ENCODE measurements at places on chromosomes 12 and 14. TPM values are rescaled to one million over a fixed set of nuclear protein-coding genes. Genes with fewer than 3 reads are reported as not detected.

KLHL33 gene
- not detected for total RNA-seq

REM2 gene
- total RNA-seq: not detected

DNA sequence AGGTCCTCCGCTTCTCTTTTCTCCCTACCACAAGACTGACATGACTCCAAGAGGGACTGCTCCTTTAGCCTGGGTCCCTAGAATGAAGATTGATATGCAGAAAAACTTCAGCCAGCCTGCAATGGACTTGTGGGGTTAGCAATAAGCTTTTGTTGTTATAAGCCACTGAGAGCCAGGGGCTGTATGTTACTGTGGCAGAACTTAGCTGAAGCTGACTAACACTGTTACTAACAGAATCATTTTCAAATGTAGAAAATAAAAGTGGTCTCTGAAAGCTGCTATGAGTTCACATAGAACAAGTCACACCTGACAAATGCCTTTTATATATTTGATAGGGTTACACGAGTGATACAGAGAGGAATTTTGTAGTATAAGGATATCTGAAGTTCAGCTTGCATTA is 13.6 kb upstream of the RFLNA start:
- DNase-seq: no peak

DNA sequence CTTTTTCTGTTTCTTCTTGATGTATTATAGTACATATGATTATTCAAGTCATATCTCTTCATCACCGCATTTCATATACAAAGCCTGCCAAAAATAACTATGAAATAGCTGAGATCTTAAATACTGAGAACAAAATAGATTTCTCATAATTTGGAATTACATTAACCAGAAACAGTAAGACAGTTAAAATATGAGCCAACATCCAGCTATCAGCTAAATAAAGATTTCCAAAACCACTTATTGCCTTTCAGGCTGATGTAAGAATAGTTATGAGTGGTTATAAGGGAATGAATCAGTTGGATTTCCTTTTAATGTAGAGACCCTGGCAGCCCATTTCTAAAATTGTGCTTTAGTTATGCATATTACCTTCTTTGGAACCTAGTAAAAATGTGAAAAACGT is 47.4 kb downstream of the TMEM117 start:
- DNase-seq: no peak

ETFBKMT gene
- total RNA-seq: 2.6 TPM

GRCh38 chr12:21642707-21643389 is 14.8 kb downstream of the LDHB start:
- no peak for DNase-seq

LMNTD1 gene
- 0.82 TPM for total RNA-seq

DNA sequence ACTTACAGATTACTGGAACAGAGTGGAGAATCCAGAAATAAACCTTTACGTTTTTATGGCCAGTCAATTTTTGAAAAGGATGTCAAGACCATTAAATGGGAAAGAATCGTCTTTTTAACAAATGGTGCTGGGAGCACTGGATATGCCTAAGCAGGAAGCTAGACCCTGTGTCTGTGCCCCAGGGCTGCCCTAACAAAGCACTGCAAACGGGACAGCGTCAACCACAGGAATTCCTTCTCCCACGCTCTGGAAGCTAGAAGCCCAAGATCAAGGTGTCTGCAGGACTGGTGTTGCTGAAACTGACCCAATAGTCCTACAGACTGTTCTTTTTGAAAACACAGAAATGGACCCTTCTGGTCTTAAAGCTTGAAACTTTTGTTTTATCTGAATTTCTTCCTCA is 9.3 kb upstream of the TMEM121 start:
- DNase-seq: no peak

CSRP2 gene
- 16.3 TPM for total RNA-seq

DNA sequence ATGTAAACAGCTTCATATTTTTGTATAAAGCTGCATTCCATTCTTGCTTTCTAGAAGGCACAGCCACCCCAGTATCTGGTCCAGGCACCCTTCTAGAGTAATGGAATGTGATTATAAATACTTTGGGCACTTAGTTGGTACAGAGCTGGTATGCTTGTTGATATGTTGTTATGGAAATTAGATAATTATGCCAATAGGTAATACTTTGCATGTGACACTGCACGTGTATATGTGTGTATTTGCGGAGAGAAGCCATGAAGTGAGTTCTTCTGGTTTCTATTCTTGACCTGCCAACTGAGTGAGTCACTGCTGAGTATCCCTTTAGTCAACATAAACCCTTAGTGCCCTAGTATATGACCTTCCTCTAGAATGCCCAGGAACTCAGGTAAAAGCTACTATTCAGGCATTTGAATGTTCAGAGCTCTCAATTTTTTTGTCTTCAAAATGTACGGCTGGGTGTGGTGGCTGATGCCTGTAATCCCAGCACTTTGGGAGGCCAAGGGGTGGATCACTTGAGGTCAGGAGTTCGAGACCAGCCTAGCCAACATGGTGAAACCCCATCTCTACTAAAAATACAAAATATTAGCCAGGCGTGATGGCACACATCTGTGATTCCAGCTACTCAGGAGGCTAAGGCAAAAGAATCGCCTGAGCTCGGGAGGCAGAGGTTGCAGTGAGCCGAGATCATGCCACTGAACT is 6.2 kb upstream of the TCP11L2 start:
- DNase-seq: no peak

DNA sequence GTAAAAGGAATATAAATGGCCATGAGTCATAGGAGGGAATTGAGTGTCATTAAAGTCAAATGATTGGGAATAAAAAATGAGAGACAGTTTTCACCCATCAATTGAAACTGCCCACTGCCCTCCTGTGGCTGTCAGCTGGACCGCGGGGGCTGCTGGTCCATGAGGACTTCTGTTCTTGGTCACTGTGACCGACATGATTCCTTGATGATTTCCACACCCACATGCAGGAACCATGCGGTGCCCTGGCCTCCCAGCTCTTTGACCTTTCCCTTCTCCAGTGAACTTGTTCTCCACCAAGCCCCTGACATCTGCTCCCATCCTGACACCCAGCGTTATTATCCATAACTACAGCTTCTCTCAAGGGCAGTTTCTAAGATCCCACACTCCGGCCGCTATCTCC is 48.4 kb downstream of the C12orf75 start:
- no peak for DNase-seq

DNA sequence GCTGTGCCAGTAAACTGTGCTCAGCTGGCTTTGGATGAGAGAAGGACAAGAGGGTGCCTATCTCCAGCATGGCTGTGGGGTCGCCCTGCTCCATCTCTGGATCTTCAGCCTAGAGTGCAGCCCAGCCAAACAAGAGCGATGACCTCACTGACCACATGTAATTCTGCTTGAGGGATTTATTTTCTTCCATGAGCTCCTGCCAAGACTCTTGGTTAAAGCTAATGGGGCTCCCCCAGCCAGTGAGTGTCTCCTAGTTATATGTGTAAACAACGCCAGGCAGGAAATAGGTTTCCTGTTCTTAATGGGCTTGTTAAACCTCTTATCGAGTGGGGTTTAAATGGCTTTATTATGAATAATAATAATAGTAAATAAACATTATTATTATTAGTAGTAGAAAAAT is 397.2 kb downstream of the NRXN3 start:
- DNase-seq: peak; percentile 22

DNA sequence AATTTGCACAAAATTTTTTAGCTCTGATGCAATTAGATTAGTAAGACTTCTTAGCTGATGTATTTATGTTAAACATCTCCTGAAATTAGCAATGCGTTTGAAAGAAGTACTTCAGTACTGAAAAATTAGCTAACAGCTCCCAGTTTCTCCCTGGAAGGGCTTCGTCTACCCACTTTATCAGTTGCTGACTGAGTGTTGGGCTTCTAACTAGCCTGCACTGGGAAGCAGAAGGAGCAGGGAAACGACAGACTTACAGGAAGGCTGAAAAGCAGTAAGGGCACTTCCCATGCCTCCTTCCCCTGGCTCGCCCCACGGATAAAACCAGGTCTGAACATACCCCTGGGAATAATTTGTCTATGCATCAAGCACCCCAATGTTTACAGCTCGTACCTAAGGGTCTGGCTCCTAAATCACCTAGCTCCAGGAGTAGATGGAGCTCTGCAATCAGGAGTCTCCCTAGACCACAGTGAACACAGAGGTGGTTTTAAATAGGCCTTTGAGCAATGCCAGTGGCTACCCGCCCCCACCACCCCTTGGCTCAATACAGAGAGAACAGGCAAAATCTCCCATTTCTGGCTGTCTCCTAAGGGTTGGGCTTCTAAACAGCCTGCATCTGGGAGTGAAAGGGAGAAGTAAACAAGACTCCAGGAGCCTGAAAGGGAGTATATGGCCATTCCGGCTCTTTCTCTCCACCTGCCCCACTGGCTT is 23.7 kb downstream of the A2M start:
- DNase-seq: no peak

SLC41A2 gene
- total RNA-seq: 12.8 TPM

ACSS3 gene
- total RNA-seq: 0.10 TPM

HCAR1 gene
- total RNA-seq: 0.15 TPM

PSMC6 gene
- 49.3 TPM for total RNA-seq

DNA sequence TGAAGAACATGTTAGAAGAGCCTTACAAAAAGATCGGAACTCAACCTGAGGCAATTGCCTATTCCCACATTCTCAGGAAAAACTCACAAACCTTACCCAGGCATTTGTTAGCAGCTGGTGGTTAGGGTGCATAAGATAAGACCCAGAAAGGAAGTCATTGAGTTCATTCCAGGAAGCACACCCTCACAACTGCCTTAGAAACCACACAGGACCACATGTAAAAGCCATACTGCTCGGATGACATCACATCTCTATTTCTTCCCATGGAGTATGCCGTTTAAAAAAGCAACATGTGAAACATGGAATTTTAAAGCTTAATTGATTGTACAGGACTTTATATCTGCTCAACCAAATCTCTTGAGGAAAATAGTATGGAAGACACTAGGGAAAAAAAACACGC is 411.2 kb downstream of the DAD1 start:
- DNase-seq: no peak

GRCh38 chr14:88045705-88046104 is 40.8 kb downstream of the GPR65 start:
- no peak for DNase-seq

LRTM2 gene
- not detected for total RNA-seq

DNA sequence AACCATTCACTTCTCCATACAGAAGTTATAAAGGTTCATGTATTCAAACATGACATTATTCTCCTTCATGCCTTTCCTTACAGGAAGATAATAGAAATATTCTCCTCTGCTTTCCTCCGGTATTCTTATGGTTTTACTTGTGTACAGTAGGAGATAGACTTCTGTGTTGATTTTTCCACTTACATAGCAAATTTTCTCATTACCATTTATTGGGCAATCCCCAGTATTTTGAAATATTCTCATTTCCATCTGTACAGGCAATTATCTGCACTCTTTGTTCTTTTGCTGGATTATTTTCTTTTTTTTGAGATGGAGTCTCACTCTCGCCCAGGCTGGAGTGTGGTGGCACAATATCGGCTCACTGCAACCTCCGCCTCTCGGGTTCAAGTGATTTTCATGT is 11.0 kb downstream of the PXMP2 start:
- DNase-seq: no peak

GRCh38 chr14:37596790-37597472 is 1.5 kb downstream of the TTC6 start:
- DNase-seq: no peak

GRCh38 chr12:42556917-42557316 is 32.6 kb downstream of the PRICKLE1 start:
- DNase-seq: no peak

FGF6 gene
- not detected for total RNA-seq
